ENCODE measurements at places on chromosomes 2 and 18. TPM values are rescaled to one million over a fixed set of nuclear protein-coding genes. Genes with fewer than 3 reads are reported as not detected.

ANKRD29 gene
- total RNA-seq = 20.9 TPM

ITPRIPL1 gene
- total RNA-seq = 1.4 TPM

RESP18 gene
- total RNA-seq = not detected

TXNL4A gene
- total RNA-seq = 54.6 TPM

ANKRD30B gene
- total RNA-seq = 11.5 TPM

SNTG2 gene
- total RNA-seq = 2.1 TPM

PDE11A gene
- 0.36 TPM for total RNA-seq

DNA sequence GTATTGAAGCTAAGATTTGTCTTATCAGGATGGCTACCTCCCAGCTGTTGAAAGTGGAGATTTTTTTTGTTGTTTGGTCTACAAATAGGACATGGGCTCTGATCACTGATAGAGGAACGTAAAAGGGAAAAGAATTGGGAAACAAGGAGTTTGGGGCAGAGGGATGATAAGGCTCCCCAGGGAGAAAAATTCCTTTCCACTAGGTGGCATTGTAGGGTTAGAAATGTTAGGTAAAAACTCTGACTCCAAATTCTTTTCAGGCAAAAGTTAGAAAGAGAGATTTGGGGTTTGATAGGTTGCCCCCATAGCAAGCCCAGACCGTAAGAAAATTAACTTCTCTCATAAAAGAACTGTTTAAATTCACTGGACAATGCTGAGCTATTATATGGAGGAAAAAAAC is 19.8 kb downstream of the CMPK2 start:
- no peak for DNase-seq

DNA sequence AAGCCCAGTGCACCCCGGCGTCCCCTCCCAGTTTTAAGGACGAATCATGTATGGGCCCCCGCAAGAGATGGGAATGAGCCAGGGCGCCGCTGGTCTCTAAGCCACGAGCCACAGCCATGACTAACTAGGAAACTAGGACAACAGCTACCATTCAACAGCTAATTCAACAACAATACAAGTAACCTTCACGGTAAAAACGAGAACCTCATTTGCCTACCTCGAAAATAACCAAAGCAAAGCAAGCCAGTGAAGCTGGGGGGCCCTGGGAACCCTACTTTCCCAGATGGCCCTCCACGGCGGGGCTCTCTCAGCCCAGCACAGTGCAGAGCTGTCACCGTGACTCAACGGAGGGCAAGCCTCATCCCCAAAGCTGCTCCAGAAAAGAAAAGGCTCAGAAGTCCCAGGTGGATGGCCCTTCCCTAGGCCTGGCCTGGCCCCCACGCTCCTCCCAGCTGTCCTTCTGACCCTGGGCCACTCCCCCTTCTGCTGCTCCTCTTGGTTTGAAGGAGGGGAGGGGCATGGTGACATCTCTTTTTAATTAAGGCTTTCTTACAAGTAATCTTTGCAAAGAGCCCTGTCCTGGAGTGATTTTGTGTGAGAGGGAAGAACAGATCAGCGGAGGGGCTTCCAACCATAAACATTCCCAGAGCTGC is 126.3 kb downstream of the HDAC4 start:
- DNase-seq = peak; percentile 97

DNA sequence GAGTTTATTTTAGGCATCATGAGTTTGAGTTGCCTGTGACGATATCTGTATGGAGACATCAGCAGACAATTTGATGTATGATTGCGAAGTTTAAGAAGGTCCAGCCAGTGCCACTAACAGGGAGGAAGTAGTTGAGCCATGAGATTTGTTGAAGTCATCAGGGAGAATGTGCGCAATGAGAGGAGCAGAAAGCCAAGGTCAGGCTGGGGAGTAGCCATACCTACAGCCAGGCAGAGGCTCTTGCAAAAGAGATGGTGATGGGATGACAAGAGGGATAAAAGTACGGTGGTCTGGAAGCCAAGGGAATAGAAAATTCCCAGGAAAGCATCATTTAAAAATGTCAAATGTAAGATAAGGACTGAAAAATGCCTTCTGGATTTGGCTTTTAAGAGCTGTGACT is 51.2 kb downstream of the LIMS1 start:
- no peak for DNase-seq

GRCh38 chr2:88071365-88071764 is 3.7 kb downstream of the SMYD1 start:
- no peak for DNase-seq

DNA sequence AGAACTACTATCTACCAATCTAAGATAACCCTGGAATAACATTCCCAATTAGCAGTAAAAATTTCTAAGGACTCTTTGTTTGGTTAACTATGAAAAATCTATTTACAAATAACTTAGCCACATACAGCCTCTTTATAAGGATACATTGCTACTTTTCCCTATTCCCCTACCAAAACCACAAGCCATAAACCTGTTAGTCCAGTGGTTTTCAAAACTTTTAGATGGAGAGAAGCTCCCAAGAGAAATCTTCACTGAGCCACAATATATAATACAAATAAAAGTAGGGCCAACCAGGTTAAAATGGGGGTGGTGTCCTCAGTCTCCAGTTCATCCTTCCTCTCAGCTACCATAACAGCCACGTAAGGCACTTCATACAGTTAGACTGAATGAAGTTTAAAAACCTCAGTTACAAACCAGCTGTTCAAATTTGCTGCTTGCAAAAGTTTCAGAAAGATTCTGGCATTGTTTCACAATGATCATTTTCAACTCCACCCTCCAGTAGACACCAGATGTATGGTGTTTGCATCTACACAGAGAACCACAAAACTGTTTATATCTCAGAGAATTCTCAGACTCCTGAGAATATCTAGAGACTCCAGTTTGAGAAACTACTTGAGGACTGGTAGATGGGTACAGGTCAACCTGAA is 26.0 kb downstream of the SOS1 start:
- DNase-seq = no peak

GRCh38 chr2:26738481-26738880 is 25.6 kb upstream of the SLC35F6 start:
- no peak for DNase-seq

DNA sequence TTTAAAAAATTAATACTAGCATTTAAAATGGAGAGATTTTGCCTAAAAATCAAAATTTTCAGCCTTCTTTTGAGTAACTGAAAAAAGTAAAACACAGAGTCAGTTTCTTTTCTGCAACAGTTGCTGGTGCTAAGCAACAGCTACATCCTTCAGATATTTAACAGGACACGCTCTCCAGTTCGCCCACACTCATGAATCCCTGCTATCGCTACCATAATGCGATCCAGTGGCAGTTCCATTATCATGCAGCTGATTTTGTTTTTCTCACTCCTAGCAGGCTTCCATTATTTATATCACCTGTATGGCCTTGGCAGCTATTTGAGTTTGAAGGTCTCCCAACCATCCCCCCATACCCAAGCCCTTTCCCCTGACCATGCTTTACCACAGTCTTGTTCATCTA is 93.1 kb upstream of the NCKAP5 start:
- DNase-seq = no peak

DNA sequence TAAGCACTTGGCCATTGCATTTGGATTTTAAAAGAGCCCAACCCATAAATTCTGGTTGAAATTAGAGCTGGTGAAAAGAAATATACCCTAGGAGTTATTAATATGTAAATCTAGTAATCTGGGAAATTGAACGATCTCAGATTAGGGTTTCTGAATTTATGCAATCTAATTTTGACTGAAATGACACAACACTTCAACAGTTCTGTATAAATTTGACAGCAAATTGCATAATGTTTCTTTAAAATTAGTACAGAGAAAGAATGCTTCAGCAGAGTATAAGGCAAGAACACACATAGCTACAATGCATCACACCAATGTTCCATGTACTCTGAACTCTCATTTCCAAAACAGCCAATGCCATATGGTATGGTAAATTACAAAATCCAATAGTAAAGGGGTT is 201.5 kb upstream of the ITGA4 start:
- DNase-seq = no peak

GRCh38 chr2:30254685-30255001 is 23.3 kb downstream of the LBH start:
- DNase-seq = no peak

DNA sequence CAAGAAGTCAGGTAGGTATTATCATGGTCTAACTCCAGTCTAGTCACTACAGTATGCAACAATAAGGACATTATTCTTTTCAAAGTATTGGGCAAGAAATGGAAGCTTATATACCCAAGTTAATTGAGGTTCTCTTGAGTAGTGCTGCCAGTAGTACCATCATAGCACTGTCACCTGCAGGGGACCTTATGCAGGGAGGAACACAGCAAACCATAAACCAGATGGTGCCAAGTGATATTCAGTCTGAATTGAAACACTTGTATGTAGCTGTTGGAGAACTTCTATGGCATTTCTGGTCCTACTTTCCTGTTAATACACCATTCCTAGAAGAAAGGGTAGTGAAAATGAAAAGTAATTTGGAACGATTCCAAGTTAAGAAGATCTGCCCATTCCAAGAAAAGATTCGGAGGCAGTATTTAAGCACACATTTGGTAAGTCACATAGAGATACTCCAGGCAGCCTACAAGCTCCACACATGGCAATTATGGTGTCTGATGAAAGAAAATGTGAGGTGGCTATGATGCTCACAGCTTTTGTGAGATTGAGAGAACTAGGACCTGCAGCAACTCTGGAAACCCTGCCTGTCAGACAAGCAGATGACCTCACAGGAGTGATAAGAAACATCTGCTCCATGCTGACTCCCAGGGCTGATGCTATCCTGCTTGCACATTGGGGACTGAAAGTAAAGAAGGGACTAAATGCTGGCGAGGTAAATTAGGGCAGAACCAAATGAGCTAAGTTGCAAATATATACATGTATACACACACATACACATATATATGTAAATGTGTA is 174.7 kb downstream of the MC4R start:
- DNase-seq = no peak

DNA sequence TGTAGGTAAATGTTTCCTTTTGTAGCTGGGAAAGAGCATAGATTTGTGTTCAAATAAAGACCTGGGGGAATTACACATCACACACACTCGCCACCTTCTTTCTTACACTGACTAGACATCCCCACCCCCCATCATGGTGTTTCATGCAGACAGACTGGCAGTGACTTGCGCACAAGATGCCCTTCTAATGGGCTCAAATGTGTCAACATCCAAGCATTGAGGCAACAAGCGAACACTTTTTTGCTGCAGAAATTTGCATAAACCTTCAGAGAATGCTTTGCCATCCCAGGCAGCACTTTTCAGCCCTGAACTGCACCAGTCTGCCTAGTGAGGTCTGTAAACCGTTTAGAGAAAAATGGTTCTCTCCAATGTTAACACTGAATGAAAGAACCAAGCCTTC is 4.5 kb downstream of the HOXD8 start:
- DNase-seq = no peak

DNA sequence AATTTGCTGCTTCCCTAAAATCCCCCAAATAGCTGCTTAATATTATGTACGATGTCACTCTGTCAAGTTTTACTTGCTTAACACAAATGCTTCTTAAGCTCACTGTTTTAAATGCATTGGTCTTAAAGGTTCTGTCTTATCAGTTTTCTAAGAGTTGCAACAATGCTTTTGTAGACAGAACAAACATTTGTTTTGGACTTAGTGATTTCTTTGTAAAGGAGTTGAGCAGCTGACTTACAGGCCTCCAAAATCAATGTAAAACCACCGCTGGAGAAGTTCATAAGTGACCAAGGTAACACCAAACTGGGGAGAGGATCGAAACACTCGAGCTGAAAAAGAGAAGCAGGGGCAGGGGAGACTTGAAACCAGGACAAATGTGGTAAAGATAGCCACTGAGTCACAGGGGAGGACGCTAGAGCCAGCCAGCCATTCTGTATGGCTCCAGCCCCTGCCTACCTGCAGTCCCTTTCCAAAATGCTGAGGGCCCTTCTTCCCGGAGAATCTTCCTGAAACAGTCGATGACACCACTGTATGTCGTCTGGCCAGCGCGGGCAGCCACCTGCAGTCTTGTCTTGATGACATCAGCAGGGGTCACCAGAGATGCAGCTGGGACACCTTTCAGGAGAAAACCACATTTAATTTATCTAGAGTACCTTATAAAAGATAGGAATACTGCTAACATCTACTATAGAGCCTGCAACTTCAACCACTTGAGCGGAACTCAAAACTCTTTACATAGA is 100.2 kb downstream of the DYNC1I2 start:
- no peak for DNase-seq

- no peak for DNase-seq
These were observed 144.4 kb upstream of the REV1 start for GRCh38 chr2:99634234-99634633.

All from osteoblast (primary cell).